ENCODE measurements at places on chromosomes 6 and 20.

GRCh38 chr20:8020314-8021079 is 936 bp upstream of the TMX4 start:
- no peak for DNase-seq

- peak; percentile 62 for DNase-seq
Observed at GRCh38 chr20:60058879-60059278, 100.7 kb downstream of the CDH26 start.

DNA sequence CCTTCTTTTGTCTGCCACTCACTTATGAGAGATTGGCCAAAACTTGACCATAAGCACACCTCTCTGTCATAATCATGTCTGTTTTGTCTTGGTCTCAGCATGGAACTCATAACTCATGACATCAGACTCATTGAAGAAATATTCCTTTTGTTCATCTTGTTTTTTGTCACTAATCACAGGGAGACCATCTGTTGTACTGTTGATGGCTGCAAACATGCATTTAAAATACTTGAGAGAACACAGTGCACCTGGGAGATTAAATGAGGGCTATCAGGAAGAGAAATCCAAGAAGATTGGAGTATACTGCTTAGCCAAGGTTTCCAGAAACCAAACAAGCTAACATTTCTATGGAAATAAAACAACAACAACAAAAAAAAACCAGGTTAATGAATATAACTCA is 689.7 kb downstream of the EPM2A start:
- DNase-seq: no peak

GRCh38 chr6:16766043-16766536 is 4.8 kb upstream of the ATXN1 start:
- DNase-seq: no peak

- DNase-seq: no peak
Observed at GRCh38 chr6:52022675-52023074, 64.7 kb downstream of the PKHD1 start.

DNA sequence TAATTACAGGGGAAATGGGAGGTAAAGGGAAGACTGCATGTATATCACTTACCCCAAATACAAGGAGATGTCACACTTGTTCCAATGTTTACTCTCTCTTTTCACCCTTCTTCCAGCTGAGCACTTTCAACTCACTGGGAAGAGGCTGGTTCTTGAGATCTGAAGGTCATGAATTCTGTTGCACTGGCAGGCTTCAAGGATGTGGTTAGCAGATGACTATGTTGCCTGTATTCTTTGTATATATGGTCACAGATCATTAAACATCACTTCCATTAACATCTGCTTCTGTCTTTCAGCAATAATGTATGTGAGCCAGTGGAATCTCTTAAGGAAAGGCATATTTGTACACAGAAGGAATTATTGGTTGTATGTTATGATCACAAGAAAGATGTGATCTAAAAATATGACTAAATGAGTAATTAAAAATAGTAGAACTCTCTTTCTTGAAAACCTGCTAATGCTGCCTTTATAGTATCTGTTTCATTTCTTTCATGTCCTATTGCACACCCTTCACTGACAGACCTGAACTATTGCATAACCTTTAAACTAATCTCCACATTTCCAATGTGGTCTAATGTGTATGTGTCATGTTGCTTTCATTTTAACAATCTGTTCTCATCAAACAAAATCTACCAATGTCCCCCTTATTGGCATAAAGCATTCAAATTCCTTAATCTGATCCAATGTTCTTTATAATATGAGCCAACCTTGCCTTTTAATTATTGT is 131.4 kb upstream of the EPHA7 start:
- DNase-seq: no peak

DNA sequence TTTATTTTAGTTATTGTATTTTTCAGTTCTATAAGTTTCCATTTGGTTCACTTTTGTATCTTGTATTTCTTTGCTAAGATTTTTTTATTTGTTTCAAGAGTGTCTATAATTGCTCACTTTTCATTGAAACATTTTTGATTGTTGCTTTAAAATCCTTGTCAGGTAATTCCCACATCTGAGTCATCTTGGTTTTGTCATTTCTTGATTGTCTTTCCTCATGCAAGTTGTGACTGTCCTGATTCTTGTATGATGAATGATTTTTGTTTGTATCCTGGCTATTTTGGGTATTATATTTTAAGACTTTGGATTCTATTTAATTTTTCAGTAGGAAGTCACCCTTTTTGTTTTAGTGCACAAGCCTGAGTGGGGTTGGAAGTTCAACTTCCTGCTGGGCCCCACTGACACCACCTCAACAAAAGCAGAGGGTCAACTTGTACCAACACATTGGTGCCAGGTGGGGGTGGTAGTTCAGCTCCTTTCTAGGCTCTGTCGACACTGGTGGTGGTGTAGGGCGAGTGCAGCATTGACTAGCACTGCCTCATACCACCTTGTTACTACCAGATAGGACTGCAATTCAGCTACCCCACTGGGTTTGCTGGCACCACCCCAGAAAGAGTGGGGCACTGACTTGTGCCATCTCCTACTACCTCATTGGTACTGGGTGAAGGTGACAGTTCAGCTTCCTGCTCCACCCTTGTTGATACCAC is 8.8 kb downstream of the RSPH3 start:
- DNase-seq: no peak
